ENCODE measurements at places on chromosomes 7 and 10.

GRCh38 chr10:107013258-107014006 lies 151.1 kb downstream of the SORCS1 start:
- no peak for DNase-seq

GRCh38 chr7:104862719-104863118 lies 151.3 kb upstream of the KMT2E start:
- no peak for DNase-seq

DNA sequence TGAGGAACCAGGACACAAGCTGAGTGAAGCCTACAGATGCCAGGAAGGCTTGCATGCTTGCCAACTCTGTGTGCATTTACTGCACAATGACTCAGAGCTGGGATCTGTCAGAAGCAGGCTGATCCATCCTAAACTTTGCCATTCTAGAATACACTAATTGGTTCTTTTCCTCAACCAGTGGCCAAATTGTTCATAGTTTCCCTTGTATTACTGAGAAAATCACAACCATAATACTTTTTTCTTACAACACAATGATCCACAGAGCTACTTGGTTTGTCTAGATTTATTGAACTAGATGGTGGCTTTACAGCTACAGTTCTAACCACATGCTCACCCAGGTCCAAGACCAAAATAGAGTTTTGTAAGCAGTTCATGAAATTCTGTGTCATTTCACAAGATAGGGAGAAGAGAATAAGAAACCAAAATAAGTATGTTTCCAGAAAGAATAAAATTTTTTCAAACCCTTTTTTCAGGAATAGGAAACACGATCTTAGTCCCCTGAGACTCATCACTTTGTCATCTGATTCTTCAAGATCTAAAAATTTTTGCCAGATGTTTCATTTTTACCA lies 21.0 kb upstream of the LRRC17 start:
- no peak for DNase-seq

- DNase-seq = no peak
Observed at GRCh38 chr10:5806745-5807144, 6.5 kb downstream of the GDI2 start.

DNA sequence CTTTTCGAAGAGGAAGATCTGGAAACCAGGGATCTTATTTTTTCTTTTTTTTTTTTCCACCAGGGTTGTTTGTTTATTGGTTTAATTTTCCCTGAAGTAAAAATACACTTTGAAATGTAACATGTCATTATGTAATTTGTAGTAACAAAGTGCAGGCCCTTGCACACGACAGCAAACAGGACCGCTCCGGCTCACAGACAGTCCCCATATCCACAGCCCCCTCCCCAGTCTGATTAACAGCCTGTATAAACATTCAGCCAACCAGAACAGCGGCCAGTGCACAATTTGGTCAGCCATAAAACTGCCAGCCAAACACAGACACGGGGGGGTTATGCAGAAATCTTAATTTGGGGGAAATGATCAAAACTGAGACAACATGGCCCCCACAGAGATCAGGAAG lies 431.6 kb upstream of the NPVF start:
- no peak for DNase-seq

DNA sequence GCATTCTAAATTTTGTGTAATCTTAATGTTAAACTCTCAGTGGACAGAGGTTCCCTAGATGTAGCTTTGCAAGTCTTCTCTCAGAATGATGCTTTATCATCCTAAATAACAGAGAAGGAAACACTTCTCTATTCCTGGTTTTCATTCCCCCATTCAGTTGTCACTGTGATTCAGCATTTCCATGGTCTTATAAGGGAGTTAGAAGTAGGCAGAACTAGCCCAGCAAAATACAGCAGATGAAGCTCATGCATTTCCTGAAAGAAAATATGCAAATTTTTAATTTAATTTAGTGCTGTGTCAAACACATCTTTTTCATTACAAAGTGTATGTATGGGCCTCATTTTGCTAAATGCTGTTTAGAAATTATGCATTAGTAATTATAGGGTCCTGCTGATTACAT lies 70.1 kb downstream of the ITPRID1 start:
- DNase-seq = no peak

DNA sequence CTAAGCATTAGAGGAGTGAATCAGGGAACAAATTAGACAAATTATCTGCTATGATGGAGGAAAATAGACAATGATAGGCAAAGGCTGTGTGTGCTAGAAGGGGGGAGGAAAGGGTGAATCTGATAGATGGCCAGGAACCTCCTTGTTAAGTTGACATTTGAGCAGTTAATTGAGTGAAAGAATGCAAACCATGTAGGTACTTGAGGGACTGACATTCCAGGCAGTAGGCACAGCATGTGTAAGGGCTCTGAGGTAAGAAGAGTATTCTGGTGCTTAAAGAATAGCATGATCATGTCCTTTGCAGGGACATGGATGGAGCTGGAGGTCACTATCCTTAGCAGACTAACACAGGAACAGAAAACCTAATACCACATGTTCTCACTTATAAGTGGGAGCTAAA lies 48.6 kb upstream of the TES start:
- DNase-seq = no peak

DNA sequence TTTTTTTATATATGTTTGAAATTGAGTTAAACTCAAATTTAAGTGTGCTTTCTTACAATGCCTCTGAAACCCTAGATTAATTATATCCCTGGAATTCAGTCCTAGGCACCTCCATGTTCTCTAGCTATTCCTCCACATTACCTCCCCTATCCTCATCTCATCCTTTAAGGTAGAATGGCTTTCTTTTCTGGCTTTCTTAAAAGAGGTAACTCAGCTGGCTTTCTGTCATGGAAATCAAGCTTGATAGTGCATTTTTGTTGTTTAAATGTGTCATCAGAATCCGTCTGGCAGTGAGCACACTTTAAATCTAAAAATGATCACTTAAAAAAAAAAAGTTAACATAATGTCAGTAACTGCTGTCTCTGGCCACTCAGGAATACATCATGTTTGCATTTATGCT lies 42.2 kb downstream of the AHR start:
- DNase-seq = no peak

DNA sequence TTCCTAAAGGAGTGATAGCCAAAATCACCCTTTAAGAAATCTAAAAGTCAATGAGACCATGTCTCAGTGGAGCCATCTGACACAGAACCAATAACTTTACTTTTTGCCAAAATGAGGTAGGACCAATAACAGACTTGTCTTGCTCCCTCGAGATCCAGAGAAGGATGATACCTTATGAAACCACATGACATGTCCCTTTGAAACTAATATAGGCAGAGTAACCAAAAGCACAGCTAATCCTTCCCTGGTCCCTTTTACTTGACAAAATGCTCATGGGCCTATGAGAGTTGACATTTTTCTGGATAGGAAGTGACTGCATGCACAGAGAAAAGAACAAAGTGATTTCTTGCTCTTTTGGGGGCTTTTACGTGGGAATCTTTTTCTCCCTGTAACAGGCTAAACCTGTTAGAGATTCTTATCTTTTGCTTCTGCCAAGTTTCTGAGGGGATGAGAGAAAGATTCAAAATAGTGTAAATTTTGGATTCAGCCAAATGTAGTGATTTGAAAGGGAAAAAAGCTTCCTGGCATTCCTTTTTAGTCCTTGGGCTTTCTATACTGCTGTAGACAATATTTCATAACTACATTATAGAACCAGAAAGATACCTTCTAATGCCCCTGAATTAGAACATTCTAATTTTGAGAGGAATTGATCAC lies 87.6 kb downstream of the ARMH3 start:
- no peak for DNase-seq

- no peak for DNase-seq
Observed at GRCh38 chr10:30456266-30456665, 22.3 kb downstream of the MAP3K8 start.

DNA sequence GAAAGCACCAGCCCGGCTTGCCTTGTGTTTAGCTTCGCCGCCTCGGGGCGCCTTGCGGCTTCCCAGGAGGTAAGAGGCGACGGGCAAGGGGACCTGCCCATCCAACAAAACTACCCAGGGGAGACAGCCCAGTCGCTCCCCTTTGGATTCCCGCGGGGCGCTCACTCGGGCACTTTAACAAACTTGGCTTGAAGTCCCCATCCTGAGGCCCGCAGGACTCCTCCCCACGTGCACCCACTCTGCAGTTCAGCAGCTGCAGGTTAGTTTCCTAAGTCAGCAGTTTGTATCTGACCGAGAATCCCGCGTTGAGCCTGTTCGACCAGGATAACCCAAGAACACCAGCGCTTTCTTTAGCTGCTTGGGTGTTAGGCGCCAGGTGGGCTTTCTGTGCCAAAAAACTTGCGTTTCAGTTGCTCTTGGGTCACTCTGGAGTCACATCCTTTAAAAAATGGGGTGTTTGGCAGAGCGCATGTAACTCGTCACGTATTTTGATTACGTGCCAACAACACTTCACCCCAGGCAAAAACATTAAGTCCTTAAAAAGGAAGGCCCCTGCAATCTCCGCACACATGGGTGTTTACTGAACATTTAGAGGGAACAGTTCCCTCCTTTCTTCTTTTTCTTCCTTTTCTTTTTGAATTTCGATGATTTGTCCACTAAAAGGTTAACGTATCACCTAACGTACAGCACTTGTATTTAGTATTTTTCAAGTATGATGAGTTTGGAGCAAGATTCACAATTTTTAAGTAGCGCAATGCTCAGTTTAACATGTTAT lies 876 bp downstream of the DNAH11 start:
- DNase-seq = no peak

DNA sequence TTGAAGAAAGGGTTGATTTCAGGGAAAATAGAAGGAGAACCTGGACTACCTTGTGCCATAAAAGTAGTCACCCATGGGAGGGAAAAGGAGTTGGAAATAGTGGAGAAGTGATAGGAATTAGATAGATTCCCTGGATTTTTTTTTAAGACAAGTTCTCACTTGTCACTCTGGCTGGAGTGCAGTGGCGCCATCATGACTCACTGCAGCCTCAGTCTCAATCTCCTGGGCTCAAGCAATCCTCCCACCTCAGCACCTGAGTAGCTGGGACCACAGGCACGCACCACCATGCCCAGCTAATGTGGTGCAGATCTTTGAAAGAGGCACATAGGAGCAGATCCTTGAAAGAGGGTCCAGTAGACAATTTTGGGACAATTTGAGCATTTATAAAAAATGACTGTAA lies 9.5 kb upstream of the BLNK start:
- no peak for DNase-seq

Data from T-helper 1 cell (primary cell).